NCI-H526 (cell line): ENCODE measurements at places on chromosomes 3 and 15.
A peak's percentile ranks its signal among the peaks of the same experiment; 100 is the strongest.

DNA sequence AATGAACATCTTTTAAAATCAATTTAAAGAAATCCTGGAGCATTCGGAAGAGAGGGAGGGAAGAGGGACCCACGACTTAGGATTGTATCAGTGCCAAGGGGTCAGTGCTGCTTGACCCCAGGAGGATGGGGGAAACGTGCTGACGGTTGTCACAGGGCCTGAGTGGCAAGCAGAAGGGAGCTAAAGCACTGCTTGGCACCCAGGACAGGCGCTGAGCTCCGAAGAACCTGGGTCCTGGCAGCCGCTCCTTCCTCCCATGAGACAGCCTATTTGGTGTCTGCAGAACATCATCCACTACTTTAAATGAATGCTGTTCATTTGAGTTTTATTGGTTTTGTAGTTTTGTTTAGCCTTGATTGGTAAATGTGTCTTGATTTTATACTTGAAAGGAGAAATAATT, 54.5 kb downstream of the RGMA start:
- DNase-seq: no peak

DNA sequence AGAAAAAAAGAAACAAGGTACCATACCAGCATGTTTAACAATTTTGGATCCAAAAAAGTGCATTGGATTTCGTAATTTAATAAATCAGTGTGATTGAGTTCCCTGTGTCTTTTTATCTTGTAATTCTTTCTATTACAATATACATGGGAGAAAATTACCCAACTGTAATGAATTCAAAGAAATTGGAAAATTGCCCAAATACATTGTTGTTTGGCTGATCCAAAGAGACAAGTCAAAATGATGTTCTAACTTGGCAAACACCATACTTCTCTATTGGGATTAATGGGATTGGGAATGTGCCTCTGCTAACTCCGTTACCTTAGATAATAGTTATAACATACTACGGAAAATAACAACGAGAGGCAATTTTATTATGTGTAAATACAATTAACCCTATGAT, 1097.1 kb downstream of the ROBO1 start:
- DNase-seq: no peak

DNA sequence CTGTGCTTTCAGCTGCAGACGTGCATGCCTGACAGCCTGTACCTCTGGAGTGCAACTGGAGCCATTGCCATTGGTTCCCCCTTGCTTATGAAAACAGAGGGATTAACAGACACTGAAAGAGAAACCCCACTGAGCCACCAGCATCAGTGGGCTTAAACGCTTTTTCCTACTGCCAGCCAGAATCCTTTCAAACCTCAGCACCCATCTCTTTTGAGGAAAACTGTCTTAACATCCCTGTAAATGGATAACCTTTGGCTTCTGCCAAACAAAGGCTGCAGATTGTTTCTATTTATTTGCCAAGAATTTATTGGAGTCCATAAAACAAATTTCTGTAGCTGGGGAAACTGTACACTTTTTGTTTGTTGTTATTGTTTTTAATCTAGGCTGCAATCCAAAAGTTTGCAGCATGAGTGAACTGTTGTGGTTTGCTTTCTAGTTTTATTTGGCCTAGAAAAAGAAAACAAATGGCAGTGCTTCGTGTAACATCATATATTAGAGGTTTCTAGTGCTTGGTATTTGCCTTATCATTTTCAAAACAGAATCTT, 369.2 kb upstream of the IL12A start:
- DNase-seq: no peak

GRCh38 chr3:57709031-57709430, 16.2 kb upstream of the DENND6A start:
- no peak for DNase-seq

DNA sequence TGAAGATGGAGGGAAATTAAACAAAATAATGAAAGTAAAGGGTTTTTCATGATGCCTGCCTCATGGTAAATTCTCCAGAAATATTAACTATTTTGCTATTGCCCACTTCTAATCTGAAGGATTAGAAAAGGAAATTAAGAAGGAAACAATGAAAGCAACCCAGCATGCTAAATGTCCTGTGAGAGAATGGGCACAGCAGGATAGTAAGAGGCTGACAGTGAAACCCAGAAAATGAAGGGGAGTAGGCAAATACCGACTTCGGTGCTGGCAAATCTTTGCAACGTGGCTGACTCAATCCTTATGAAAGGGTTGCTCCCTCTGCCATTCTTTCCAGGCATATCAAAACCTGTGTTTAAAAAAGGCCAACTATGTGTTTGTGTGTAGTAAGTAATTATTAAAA, 147.5 kb upstream of the SYNPR start:
- no peak for DNase-seq

DNA sequence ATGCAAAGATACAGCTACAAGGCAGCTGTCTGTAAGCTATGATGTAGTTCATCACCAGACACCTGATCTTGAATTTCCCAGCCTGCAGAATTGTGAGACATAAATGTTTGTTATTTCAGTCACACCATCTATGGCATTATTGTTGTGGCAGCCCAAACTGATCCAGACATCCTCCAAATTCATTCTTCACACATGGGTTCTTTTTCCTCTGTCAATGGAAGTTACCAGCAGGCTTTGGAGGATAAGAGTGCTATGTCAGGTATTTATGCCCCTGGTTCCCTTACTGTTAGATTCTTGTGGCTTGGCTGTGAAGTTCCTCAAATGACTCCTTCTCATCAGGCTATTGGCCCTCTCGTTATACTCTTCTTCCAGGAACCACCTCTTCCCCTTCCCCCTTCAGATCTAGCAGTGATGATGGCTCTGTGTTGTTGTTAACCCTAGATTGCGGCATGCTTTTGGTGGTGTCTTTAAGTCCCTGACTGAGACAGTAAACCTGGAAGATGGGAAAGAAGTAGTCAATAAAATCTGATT, 91.0 kb upstream of the CHMP2B start:
- no peak for DNase-seq

DNA sequence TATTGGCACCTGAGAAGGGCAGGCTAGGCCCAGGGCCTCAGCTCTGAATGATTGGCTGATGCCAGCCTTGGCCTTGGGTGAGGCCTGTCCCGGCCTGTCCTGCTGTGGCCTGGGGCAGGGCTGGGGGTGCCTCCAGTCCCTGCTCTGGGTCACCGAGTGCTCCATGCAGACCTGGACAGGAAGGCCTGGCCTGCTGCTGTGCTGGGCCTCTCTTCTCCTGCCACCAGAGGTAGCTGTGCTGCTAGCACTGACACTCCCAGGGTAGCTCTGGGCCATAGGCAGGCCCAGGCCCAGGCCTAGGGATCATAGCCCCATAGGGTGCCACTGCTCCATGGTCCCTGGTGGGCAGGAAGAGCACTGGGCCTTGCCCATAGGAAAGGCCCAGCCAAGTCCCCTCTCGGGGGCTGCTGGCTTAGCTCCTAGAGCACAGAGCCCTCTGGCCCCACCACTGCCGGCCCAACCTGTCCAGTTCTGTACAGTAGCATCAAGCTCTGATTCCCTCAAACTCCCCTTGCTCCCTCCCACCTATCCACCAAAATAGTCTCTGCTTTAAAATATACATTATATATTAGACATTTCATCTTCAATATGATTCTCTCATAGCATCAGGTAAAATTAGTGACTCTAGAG, 18.2 kb downstream of the ABTB1 start:
- no peak for DNase-seq

GRCh38 chr3:179474480-179474879, 23.2 kb upstream of the GNB4 start:
- DNase-seq: no peak

DNA sequence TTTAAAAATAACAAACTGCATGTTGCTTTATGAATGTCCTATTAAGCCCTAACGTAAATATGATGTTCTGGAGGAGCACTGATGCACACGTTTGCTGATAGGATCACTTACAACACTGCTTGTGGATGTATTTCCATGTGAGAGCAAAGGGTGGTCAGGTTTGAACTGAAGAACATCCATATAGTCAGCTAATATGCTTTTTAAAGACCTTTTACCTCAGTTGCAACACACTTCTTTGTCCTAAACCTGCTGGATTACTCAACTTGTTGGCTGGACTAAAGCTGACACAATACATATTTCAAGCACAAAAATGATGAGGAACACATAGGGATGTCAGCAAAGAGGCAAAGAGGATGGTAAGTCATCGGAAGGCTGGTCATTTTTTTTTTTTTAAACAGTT, 186.6 kb downstream of the TIGIT start:
- no peak for DNase-seq

DNA sequence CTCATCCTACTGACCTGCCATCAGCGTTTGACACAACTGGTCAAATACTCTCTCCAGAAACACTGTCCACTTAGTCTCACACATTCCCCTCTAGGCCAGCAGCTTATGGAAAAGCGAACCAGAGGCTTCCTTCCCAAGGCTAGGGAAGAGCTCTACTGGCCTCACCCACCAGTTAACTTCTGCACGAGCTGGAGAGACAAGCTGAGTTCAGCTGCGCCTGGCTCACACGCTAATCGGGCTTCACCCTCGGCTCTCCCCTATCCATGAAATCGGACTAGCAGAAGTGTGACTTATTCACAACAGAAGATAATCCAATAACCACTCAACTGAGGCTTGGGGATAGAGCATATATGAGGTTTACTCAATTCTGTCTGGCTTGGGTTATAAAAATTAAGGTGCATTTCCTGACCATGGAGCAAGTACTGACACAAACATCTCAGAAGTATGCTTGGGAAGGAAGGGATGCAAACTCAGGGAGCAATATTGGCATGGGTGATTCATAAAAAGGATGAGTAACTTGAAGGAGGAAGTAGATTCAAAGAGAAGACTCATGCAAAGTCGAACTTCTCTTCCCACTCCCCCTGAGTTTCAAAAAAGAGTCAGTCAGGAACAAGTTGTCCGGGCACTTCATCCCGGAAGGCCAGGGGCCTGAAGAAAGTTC, 73.1 kb downstream of the XXYLT1 start:
- DNase-seq: no peak

- no peak for DNase-seq
These were observed 74.8 kb upstream of the NAALADL2 start for GRCh38 chr3:174784206-174784934.

DNA sequence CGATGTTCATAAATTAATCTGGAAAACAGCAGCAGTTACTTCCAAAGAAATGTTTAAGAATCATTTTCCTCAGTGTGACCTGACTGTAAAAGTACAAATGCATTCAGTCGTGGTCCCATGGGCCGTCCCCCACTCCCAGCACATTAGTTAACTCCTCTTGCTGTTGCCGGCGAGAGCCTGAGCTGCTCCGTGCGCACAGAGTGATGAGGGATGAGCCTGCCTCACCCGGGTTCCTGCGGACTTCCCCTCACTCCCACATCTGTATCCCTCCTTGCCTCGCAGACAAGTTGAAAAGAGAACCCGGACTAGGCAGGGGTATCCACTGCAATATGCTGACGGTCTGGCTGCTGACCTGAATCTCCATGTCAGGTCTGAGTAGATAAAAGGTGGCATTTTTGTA, 861.7 kb upstream of the NR2F2 start:
- no peak for DNase-seq

DNA sequence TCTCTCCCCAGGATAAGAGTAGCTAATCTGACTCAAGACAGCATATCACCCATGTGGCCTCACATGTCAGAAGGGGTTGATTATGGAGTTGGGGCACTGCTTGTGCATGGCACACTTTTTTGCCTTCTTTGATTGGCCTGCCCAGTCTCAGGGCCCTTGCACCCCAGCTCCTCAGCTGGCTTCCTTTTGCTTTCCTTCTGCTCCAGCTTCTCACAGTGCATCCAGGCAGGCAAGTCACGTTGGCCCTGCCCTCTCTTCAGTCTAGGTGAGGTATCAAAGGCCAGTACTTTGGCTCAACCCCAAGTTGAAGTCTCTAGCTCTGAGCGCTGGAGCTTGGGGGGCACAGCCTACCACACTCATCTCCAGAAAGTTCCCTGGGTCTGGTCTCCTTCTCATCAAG, 42.2 kb downstream of the NGRN start:
- no peak for DNase-seq

GRCh38 chr15:76163457-76164295, 103.9 kb downstream of the TMEM266 start:
- DNase-seq: no peak

DNA sequence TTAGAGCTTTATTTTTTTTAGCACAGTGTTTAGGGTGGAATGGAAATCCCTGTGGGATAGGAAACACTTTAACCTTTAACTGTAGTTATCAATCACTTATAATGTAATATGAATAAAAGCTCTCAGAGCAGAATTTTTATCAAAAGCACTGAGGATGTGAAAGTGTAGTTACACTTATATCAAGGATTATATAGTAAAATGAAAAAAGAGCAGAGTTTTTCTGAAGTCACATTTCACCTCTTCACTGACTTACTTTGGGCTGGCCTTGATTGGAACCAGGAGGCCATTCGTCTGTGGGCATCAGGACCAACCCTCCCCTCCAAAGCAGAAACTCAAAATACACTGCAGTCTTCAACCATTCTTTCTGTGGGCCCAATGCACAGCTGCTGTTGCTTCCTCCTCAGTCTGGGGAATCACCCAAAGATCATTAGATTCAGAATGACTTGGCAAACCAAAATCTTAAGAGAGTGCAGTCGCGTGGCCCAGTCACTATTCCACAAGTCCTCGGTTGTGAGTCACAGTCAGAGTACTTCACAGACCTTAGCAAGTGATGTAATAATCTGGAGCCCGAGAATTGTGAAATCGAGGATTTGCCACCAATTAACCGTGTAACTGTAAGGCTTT, 132.6 kb upstream of the COL8A1 start:
- no peak for DNase-seq

DNA sequence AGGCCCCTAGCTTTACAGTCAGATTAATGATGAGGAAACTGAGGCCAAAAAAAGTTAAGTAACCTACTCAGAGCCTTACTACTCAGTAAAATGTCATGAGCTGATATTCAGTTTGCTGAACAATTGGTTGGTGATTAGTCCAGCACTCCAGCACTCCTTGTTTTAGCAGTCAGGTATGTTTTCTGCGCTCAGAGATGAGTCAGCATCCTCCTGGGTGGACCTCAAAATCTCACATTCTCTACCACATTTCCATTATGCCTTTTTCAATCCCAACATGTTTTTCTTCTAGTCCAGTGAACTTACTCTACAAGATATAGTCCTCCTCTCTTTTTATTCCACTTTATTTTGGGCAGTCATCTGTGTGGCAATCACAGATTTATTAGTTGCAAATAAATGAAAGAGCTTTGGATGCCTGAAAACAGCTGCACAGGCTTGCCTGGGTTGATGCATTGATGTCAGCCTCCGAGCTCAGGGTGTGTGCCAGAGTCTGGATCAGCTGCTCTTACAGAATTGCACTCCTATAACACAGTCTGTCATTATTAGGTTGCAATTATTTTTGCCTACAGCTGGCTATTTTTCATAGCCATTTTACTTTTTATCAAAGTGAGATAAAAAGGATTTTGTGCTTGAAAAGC, 133.2 kb downstream of the ARPP21 start:
- no peak for DNase-seq

GRCh38 chr15:31328428-31328968, 1.9 kb downstream of the KLF13 start:
- peak; percentile 76 for DNase-seq

- DNase-seq: no peak
These were observed 34.2 kb upstream of the SPTBN5 start for GRCh38 chr15:41928100-41928499.
